GM23248 (cell line): ENCODE measurements at places on chromosomes 2 and 18. TPM values are rescaled to one million over a fixed set of nuclear protein-coding genes. Genes with fewer than 3 reads are reported as not detected.

GRCh38 chr18:29841631-29842030 lies 1200.9 kb downstream of the DSC3 start:
- DNase-seq: no peak
- no peak overlapping the region for H3K4me3 ChIP-seq
- H3K27ac ChIP-seq: no peak overlapping the region

Gene ANKRD62
- not detected in 2 replicates for polyA plus RNA-seq

Gene TRIM43
- not detected in 2 replicates for polyA plus RNA-seq

GRCh38 chr2:216700781-216701180 lies 5.4 kb upstream of the IGFBP5 start:
- H3K4me1 ChIP-seq: 0 out of 2 replicates have a peak, but pooled peaks cover 5% of the 10 kb centered on the region
- no peak for DNase-seq
- no peaks in the 10 kb centered on the region for H3K36me3 ChIP-seq
- H3K27me3 ChIP-seq: no peaks in the 10 kb centered on the region
- no peak overlapping the region for H3K4me3 ChIP-seq
- H3K27ac ChIP-seq: no peak overlapping the region

Gene UGT1A10
- not detected in 2 replicates for polyA plus RNA-seq
